ENCODE measurements at places on chromosomes 7 and 10.

DNA sequence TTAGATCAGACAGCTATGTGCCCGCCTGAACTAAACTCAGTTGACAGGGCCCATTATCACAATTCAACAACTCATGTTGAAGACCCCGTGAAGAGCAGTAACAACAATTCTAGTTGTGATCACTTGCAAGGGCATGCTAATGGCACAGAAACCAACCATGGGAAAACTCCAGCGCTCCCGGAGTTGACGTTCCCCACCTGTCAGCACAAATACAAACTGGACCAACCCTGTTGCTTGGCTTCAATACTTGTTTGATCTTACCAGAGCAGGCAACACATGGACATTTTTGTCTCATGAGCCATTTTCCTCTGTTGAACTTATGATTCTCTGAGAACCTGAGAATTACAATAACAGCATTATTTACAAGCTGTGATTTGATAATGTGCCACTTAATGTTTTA is 119.0 kb upstream of the LANCL2 start:
- no peak for DNase-seq

GRCh38 chr7:129804890-129805719 is 147.7 kb downstream of the UBE2H start:
- DNase-seq, result no peak

DNA sequence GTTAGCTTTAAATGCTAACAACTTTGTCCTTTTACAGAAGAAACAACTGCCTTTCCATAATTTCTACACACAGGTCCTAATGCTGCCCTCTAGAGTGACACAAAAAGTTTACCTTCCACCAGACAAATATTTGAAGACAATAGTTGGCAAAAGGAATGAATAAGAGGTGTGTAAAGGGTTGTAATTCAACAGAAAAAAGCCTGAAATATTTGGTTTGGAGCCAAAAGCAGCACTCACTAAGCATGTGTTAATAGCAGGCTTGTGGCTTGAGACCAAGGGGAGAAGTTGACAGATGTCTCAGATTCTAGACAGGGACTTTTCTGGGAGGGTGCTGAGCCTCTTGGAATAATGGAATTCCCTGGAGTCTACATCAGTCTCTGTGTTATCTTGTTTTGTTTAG is 156.2 kb upstream of the GALNT17 start:
- DNase-seq, result no peak

GRCh38 chr10:50216894-50217293 is 34.4 kb downstream of the ASAH2 start:
- DNase-seq, result no peak

GRCh38 chr7:50369143-50370026 is 64.9 kb downstream of the IKZF1 start:
- peak; percentile 9 for DNase-seq

- no peak for DNase-seq
Observed at GRCh38 chr7:44292876-44293560, 32.4 kb downstream of the CAMK2B start.

DNA sequence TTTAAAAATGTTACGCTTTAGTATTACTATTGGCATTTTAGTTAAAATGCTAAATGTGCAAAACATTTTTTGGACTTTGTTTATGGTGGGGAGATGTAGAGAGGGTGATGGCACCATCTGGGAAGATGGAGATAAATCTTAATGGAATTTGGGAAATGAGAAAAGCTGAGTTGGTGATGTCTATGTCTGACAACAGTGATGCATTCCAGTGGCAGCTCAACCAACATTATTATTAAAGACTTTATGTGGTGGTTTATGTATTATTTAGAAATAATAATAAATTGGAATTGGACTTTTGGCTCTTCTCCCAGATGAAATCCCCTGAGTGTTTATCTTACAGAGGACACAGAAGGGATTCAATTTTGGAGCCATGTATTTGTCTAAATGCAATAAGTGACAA is 77.6 kb downstream of the SEC23IP start:
- no peak for DNase-seq

DNA sequence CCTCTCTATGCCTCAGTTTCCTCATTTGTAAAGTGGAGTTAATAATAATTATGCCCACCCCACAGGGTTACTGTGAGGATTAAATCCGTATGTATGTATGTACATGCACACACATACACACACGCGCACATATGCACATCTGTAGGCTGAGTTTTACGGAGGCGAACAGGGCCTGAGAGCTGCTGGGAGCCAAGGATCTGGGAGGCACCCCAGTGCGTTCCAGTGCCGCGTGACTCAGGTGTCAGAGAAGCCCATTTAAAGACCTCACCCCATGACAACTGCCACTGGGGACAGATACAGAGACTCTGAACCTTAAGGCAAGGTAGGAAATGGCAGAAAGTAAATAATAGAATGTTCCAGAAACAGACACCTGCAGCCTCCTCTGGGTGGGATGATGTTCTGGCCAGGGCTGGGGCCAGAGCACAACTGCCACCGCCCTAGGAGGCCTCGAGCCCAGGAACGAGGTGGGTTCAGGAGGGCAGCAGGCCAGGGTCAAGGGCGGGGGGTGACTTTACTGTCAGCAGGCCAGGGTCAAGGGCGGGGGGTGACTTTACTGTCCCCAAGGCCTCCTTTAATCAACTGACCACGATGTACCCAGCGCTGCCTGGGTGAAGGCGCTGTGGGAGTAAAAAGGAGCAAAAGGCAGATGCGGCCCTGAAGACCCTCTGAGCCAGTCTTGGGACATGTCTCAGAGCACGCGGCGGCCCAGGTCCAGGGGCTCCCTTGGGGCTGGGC is 54.9 kb downstream of the PRKAG2 start:
- DNase-seq, result no peak

DNA sequence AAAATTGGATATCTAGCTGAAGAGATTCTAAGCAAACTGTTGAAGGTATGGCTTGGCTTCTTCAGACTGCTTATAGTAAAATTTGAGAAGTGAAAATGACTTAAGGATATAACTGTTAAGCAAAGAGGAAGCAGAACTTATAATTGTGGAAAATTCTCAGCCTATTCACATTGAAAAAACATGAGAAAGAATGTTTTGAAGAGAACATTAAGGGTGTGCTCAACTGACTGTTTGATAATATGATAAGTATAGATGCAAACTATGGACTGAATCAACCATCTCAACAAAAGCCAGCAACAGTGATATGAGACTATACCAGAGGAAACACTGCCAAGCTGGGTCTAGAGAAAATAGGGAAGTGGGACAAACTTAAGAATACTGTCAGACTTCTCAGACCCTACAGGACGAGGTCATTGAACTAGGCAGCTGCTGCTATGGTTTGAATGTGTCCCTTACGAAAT is 133.1 kb upstream of the PPP1R3A start:
- no peak for DNase-seq
